ENCODE measurements at places on chromosomes 7 and 10. TPM values are rescaled to one million over a fixed set of nuclear protein-coding genes. Genes with fewer than 3 reads are reported as not detected.

Gene CELF2
- 18.1 TPM for total RNA-seq

Gene HOGA1
- total RNA-seq = 1.4 TPM

Gene PHKG1
- 1.3 TPM for total RNA-seq

Gene CALHM1
- not detected for total RNA-seq
